ENCODE measurements at places on chromosomes 6 and 20.

GRCh38 chr20:58623579-58624473 is 27.3 kb upstream of the STX16 start:
- no peak for DNase-seq

GRCh38 chr20:14948416-14948815 is 611.0 kb upstream of the FLRT3 start:
- no peak for DNase-seq

GRCh38 chr20:891058-891705 is 25.0 kb downstream of the ANGPT4 start:
- no peak for DNase-seq

DNA sequence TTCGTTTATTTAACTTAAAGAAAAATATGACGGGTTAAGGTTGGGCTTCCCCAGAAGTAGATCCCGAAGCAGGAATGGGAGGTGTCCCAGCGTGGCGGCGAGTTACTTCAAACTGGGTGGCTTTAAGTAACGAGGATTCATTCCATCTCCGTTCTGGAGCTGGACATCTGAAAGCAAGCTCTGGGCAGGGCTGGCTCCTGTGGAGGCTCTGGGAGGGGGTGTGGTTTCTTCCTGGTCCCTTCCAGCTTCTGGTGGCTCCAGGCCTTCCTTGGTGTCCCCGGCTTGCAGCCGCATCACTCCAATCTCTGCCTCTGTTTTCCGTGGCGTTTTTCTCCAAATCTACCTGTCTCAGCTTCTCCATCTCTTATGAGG is 47.3 kb upstream of the BHLHE23 start:
- no peak for DNase-seq

GRCh38 chr6:167647737-167648470 is 178.8 kb upstream of the AFDN start:
- no peak for DNase-seq

DNA sequence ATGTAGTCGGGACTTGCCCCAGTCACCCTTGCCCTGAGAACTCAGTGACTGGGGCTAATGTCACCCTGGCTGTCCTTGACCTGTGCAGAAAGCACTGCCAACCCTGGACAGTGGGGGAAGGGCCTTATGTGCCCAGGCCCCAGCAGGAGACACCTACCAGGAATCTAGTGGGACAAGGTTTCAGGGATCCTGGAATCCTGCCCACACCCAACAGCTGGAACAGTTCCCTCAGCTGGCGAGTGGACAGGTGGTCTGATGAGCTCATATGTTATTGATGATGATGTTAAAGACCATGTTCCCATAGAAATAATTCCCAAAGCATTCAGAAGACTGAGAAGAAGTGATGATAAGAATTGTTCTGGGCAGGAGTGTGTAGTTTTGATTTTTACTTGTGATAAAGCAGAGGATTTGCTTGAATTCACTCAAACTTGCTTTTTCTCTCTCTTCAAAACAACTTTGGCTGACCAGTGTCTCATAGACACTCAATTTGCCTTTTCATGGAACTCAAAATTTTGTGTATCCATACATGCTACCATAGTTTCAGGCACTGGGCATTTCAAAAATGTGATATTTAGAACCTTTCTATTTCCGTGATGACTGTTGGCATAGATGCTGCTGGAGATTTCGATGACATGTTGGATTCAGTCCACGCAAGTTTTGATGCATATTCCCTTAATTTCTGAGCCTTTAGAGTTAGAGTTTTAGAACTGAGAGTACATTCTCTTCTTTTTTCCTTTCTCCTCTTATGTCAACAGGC is 79.3 kb downstream of the SLC22A3 start:
- no peak for DNase-seq

- DNase-seq: no peak
These were observed 165.4 kb upstream of the CHD6 start for GRCh38 chr20:41783423-41784208.

GRCh38 chr20:50099565-50099991 is 13.4 kb downstream of the UBE2V1 start:
- DNase-seq: no peak

DNA sequence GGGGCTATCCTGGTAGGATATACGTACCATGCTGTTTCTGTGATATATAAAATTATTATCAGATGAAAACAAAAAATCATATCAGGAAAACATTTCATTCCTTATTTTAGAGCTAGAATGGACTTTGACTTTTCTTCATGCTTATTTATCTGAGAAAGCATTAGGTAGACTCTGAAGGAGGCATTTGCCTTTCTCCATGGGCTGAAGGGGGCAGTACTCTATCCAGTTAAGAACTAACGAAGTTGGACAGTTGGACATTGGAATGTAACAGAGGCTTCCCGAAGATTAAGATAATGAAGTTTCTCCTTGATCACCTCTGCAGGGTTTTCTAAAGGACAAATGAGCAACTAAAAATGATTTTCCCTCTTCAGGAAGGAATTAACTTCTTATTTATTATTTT is 233.9 kb downstream of the SAMD5 start:
- DNase-seq: no peak

GRCh38 chr6:116561377-116562018 is 7.9 kb downstream of the CALHM4 start:
- peak; percentile 32 for DNase-seq

DNA sequence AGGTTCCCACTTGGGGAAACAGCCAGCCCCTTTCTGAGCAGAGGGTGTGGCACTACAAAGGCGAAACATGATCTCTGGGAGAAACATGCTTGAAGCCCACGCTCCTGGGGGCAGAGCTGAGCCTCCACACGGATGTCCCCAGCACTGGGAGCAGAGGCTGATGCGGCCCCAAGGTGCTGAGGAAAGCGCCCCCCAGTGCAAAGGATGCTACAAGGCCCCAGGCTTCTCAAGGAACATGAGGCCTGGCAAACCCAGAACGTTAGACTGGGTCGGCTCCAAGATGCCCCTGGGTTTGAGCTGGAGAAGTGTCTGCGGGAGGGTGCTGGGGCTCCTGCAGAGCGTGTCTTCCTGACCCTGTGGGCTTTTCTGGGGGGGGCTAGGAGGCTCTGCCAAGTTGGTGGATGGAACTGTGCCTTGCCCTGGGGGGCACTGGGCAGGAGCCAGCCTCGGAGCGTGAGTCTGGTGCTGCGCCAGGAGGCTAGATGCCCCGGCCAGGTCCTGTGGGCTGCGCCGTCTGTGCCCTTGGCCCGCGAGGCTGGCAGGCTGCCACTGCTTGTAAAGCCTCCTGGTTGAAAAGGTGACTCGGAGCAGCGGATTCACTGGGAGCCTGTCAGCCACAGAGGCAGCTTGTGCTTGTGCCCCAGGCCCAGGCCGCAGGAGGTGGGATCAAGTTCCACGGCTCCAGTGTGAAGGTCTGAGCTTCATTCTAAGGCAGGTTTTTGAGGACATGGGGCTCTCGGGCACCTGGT is 8.1 kb downstream of the SYNJ2 start:
- DNase-seq: no peak

- DNase-seq: no peak
These were observed 221.2 kb downstream of the SLC24A3 start for GRCh38 chr20:19433371-19434350.

DNA sequence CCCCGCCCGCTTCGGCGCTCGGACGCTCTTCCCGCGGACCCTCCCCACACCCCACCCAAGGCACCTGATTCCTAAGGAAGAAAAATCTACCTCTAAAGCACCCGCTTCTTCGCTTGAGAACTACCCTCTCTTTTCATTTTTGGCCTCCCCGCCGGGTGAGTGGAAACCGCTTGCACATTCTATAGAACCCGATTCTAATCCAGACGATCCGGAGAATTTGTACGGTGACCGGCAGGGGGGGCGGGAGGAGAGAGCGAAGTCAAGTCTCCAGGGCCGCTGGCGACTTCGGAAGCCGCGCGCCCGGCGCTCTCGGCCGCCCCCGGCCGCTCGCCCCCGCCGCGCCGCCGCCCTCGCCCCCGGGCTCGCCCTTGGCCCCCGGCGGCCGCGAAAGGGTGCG is at the start of gene RBM24:
RBM24 (plus strand) TSS at position 262 of the 397 bp plus-strand sequence. CDS start 221 bp downstream, outside the sequence.
- no peak for DNase-seq

GRCh38 chr20:44656448-44656847 is 4.9 kb upstream of the ADA start:
- DNase-seq: no peak

GRCh38 chr20:62978561-62978943 is 26.0 kb downstream of the SLC17A9 start:
- DNase-seq: no peak

GRCh38 chr6:100339574-100340255 is 125.0 kb downstream of the SIM1 start:
- no peak for DNase-seq
